ENCODE measurements at places on chromosomes 2 and 18. TPM values are rescaled to one million over a fixed set of nuclear protein-coding genes. Genes with fewer than 3 reads are reported as not detected.
A peak's percentile ranks its signal among the peaks of the same experiment; 100 is the strongest.

DNA sequence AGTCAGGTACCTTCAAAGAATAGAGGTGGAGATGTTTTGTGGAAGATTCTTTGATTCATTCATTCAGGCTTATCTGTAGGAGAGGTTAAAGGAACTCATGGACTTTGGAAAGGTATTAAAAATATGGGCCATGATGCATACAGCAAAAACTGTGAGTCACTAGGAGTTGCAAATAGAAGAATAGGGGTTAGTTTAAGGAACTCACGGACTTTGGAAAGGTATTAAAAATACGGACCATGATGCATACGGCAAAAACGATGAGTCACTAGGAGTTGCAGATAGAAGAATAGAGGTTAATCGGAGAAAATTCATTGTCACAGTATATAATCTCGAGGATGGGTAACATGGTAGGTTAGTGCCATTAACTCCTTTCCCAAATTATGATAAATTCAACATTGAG, 41.2 kb downstream of the SLC9A2 start:
- DNase-seq = no peak

- DNase-seq = no peak
These were observed 18.8 kb downstream of the GMCL1 start for GRCh38 chr2:69848186-69848790.

DNA sequence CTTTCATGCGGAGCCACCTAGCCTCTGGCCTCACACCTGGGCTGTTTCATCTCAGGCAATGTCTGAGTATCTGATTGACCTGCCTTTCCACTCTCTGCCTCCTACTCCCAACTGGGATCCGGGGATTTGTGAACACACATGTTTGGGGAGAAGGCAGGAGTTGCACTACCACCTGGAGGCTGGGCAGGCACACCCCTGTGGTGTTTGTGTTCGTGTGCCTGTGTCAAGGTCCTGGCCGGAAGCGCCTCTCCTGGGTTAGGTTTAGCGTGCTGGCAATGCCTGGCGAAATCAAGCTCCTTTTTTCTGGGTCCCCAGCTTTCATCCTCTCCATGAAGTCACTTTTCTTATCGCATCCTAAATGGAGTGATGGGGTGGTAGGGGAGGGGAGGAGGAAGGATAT, 63.9 kb downstream of the GATA6 start:
- DNase-seq = no peak

GRCh38 chr18:12236934-12237832, 17.0 kb upstream of the CIDEA start:
- peak; percentile 54 for DNase-seq

DNA sequence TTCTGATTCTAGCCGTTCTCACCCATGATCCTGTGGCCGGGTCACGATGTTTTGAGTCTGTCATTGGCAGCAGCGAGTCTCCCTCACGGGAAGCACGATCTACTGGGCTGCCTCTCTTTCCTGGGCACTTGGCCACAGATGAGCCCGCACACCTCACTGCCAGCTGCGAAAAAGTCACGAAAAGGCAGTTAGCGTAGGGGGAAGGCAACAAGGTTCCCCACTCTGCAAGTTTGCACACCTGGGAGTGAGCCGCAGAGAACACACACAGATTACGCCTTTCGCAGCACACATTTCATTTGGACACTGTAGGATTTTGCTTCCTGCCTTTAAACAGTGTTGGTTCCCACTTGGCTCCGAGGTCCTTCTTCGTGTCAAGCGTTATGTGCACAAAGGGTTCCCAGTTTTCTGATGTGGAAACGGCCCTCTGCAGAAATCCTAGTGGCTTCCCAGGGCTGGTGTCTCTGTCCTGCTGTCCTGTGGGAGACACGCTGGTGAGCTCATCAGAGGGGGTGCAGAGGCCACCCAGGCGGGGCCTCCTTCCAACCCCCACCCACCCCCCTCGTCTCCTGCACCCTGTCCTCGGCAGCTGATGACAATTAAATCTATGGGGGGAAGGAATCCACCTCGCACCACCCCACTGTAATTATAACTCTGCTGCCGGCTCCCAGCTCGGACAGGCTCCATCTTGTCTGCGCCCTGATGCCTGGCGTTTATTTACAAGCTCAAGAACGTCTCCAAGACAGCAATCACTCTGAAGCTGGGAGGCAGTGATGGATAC, 157.3 kb upstream of the SALL3 start:
- DNase-seq = no peak

- DNase-seq = no peak
These were observed 24.8 kb downstream of the RUFY4 start for GRCh38 chr2:218093879-218094278.

- no peak for DNase-seq
These were observed 294.9 kb upstream of the SYT4 start for GRCh38 chr18:43572163-43572562.

GRCh38 chr2:174595116-174595809, 2.3 kb downstream of the WIPF1 start:
- no peak for DNase-seq

GRCh38 chr2:101872480-101872879, 119.3 kb upstream of the IL1R2 start:
- no peak for DNase-seq

DNA sequence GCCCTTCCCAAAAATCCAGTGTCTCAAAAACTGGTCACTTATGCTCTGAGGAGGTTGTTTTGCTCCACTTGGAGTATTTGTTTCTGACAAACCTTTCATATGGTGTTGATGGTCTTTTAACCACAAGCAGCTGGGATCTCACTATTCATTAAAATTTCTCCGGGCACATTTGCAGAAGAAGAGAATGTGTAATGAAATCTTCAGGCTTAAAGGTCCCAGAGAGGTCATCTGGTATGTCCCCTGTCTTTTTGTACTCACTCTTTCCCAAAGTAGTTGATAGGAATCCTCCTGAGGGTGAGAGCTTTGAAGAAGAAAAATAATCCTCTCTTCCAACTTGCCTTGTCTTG, 430.8 kb downstream of the SETBP1 start:
- DNase-seq = no peak

GRCh38 chr2:21818212-21818795, 694.5 kb downstream of the TDRD15 start:
- DNase-seq = no peak

DNA sequence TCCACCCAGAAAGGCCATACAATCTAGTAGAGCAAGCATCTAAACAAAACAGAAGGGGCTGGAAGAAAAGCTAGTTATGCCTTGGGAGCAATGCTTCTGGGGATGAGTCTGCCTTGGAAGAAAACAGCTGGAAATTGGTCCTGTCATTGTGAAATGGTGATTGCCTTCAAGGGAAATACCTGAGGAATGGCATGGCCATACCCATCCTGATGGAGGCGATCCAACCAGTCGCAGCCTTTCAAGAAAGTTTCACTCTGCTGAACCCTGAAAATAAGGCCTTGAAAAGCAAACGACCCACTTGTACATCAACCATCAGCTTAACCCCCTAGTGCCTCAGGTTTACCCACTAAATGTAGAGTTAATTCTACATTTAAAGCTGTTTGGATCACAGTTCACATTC, 72.6 kb upstream of the PID1 start:
- DNase-seq = no peak

DNA sequence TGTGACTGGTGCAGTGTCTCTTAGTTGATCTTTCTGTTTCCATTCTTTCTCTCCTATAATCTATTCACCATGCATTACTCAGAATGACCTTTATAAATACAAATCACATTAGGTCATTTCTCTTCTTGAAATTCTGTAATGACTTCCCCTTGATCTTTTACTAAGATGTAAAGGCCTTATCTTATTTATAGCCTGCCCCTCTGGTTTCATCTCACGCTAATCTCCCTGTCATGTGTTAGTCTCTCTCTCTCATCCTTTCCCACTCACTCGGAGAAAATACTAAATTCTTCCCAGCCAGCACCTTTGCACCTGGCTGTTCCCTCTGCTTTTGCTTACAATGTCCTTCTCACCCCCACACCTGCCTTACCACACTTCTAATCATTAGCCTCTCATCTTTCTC, 530.8 kb downstream of the ADCYAP1 start:
- no peak for DNase-seq

GRCh38 chr2:180722551-180723239, 257.7 kb upstream of the UBE2E3 start:
- no peak for DNase-seq

DNA sequence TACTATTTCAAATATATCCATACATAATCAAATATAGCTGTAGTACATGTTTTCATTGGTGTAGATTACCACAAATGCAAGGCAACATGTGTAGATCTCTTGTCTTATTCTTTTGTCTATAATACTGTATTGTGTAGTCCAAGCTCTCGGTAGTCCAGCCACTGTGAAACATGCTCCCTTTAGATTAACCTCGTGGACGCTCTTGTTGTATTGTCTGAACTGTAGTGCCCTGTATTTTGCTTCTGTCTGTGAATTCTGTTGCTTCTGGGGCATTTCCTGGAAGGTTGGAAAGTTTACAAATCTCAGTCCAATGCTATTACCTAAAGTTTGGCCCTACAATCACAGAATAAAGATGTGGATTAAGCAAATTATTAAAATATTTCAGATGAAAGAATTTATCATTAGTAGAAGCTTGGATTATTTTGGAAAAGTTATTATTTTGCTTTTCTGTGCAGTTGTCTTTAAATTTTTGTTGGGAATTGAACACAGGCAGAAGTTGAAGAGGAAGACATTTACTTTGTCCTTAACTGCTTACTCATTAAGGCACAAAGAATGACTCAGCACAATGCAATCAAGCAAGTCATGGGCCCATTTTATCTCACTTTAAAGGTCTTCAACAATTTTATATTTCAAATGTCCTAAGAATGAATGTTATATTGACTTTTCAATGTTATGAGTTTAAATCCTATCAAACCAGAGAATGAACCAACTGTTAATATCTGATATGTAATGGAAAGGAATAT, 103.4 kb upstream of the CAVIN2 start:
- peak; percentile 25 for DNase-seq

DNA sequence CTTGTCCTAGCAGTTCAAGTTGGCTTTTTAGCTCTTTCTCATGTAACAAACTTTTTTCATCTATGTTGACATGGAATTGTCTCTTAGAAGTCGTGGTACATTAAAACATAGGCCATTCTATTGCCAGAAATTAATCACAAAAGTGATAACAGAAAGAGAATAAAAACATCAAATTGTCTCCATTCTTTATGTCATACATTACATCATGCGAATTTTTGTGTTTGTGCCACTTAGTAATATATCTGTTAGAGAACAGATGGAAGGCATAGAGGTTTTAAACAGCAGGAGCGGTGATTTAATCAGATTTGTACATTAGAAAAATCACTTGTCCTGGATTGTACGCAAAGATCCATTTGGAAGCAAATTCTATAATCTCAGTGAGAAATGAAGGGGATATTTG, 136.5 kb upstream of the CDH20 start:
- no peak for DNase-seq

DNA sequence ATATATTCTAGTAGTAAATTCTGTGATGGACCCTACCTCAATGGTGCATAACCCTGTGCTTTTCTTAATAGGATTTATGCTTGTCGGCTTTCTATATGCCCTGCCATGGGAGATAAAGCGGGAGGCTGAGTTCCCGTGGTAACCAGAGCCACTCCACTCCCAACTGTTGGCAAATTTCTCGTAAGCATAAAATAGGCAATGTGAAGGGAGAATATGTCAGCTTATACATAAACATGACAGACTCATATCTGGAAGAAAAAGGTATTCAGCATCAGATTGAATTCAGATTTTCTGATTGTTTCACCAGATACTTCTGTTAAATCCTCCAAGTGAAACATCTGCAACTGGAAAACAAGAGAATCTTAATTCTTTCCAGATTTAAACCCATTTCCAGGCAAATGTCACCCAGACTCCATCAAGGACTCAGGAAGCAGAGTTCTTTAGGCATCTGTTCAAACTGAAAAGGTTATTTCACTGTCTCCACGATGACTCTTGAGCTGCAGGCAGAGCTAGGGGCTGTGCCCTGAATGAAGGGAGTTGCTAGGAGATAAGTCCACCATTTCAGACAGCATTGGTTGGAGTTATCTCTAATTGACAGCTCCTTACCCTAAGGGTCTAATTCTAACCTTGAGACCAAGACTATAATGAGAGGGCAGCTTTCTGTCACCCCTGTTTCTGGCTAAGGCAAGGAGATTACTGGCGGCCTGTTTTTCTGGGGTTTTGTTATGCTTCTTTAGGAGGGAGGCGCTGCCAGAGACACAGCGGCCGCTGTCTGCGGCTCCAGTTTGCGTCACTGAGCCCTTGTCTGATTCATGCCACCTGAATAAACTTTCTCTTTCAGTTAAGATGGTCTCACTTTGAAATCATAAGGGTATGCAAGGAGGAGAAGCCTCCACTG, 381.3 kb downstream of the SOX11 start:
- peak; percentile 4 for DNase-seq

DNA sequence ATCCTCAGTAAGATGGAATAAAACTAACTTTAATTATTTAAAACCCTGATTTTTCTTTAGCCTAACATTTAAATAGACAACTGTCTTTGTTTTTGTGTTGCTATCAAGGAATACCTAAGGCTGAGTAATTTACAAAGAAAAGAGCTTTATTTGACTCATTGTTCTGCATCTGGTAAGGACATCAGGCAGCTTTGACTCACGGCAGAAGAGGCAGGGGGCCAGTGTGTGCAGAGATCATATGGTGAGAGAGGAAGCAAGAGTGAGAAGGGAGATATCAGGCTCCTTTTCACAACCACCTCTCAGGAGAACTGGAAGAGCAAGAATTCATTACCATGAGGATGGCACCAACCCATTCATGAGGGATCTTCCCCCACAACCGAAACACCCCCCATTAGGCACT, 64.6 kb upstream of the TFPI start:
- no peak for DNase-seq

GRCh38 chr2:200625282-200625681, 39.5 kb downstream of the AOX1 start:
- DNase-seq = no peak

The GCFC2 gene
- total RNA-seq = 3.4 TPM

The GTF3C2 gene
- 29.9 TPM for total RNA-seq

The SPATA3 gene
- not detected for total RNA-seq

The MERTK gene
- total RNA-seq = 0.62 TPM

The CHRNG gene
- total RNA-seq = not detected
